ENCODE measurements at places on chromosomes 6 and 20.

GRCh38 chr20:11497545-11497944 lies 420.1 kb upstream of the BTBD3 start:
- peak; percentile 18 for DNase-seq

- peak; percentile 12 for DNase-seq
Measured at GRCh38 chr6:137237413-137238170, 18.4 kb upstream of the IFNGR1 start.

GRCh38 chr6:3316331-3316730 lies 57.6 kb downstream of the PSMG4 start:
- DNase-seq = no peak

- peak; percentile 59 for DNase-seq
Measured at GRCh38 chr6:135759831-135760230, 91.7 kb upstream of the PDE7B start.

GRCh38 chr6:126440923-126441322 lies 101.0 kb downstream of the CENPW start:
- DNase-seq = no peak

GRCh38 chr20:38840894-38841470 lies 35.5 kb downstream of the PPP1R16B start:
- no peak for DNase-seq

DNA sequence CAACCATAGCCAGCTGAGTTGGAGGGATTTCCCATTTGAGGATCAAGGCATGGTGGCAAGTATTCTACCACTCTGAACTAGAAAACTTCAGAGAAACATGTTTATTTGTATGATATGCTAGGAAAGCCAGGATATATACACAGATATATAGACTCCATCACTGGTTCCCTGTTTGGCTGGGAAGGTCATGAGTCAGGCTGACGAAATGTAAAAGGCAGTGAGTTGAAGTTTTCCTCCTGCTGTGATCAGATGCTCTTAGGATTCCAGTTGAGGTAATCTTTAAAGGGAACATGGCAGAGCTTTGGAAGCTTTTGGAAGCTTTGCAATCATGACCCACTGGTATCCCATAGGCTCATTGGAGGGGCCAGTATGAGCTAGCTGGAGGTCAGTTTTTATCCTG lies 1369.1 kb downstream of the EPHA7 start:
- DNase-seq = no peak

GRCh38 chr6:447381-448165 lies 56.0 kb downstream of the IRF4 start:
- no peak for DNase-seq

GRCh38 chr6:130431346-130431852 lies 65.6 kb downstream of the TMEM200A start:
- DNase-seq = peak; percentile 96

- no peak for DNase-seq
Measured at GRCh38 chr6:36276581-36277536, 7.0 kb downstream of the PNPLA1 start.

DNA sequence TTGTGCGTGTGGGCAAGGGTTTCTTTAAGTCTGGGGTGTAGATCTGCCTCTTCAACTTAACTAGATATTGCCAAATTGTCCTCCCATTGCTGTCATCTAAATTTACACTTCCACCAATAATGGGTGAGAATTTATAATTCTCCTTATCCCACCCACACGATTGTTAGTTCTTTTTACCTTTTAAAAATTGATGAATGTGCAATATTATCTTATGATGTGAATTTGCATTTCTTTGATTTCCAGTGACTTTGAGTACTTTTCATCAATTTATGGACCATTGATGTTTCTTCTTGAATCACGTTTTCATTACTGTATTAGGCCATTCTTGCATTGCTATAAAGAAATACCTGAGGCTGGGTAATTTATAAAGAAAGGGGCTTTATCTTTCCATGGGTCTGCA lies 17.2 kb upstream of the TPD52L1 start:
- DNase-seq = no peak

DNA sequence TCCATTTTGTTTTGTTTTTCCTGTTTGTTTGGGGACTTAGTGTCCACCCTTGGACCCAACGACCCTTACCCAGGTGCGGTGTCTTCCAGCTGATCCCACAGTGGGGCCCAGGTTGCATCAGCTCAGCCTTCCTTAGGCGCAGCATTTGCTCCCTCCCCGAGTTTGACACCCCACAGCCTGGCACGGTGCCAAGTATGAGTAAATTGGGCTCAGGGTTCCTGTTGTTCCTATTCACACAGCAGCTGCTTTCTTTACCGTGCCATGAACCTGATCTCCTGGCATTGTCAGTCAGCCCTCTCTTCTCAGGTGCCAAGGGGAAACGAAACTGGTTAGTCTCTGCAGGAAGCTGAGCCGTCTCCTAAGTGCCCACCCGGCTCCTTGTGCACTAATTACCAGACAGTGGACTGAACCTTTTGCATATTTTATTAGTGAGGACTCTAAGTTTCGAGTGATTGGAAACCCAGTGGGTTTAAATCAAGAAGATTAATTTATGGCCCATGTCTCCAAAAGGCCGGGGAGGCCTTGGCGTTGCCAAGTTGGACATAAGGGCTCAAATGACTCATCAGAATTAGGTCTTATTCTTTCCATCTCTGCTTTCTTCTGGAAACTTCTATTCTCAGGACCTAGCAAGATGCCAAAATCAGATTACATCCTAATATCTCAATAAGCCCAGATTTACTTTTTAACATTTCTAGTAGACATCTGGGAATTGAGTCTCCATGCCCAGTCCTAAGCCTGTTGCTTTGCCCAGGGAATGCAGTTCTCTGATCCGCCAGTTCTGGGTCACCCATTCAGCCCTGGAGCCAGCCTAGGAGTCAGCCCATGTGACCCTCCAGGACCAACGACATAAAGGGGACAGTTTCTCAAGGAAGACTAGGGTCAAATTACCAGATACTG lies 68.8 kb downstream of the TSHZ2 start:
- DNase-seq = peak; percentile 33

DNA sequence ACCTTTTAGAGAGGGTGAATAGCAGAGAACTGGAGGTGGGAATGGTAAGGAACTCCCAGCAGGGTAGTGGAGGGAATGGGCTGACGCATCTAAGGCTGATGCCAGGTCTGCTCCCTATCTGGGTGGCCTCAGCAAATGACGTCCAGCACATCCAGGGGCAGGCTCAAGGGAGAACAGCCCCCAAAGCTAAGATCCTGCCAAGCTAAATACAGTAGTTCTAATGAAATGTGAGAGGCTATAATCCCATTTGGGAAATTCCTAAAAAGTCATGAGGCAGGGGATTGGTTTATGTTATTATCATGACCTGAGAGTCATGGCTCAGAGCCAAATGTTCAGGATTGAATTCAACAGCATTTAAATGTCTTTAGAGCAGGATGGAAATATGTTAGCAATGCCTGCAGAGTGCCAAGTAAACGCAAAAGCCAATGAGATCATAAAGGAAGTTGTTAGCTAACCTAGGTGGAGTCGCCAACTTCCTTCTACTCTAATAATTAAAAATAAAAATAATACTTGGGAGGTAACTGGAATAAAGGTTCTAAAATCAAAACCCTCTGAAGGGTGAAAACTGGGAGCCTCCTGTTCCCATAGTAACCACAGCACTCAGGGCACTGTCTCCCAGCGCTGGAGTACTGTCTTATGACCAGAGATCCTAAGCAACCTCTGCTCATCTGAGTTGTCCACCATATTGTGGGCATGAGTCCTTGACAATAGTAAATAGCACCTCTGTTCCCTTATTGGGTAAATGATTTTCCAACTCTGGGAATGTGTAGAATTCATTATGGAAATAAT lies 34.8 kb downstream of the IYD start:
- DNase-seq = peak; percentile 72

DNA sequence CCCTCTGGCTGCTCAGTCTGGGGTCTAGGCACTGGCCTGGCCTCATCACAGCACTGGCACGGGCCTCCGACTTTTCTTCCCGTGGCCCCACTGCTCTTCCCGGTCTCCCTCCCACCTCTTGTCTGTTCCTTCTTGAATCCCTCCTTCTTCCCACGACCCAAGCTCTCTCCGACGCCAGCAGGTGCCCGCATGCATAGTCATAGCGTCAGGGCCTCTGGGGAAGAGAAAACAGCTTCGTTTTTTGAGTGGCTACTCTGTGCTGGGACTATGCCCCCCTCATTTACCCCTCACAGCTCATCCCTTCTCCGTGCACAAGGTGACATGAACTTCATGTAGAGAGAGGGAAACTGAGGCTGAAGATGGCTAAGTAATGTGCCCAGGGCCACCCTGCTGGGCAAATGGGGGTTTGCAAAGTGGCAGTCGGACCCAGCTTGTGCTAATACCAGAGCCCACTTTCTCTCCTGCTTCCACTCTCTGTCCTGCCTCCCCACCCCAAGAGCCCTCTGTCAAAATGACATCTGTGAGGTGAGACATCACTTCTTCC lies 59.2 kb downstream of the SYNJ2 start:
- DNase-seq = no peak

GRCh38 chr6:878179-878578 lies 185.2 kb upstream of the EXOC2 start:
- no peak for DNase-seq

DNA sequence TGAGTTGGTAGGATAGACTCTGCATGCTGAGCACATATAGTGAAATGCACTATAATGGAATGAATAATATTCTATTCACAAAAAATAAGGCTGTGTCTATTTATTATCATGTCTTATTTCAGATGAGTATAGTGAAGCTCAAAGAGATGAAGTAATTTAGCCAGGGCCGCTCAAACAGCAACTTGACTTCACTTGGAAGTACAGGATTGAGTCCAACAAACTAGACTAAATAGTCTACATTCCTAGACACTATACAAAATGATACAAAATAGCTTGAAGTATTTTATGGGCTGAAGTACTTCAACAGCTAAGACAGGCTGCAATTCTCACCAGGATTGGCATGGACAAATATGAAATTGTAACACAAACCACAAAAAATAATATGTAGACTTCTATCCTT lies 144.5 kb upstream of the DST start:
- no peak for DNase-seq

GRCh38 chr6:97081010-97081590 lies 156.6 kb downstream of the KLHL32 start:
- no peak for DNase-seq

DNA sequence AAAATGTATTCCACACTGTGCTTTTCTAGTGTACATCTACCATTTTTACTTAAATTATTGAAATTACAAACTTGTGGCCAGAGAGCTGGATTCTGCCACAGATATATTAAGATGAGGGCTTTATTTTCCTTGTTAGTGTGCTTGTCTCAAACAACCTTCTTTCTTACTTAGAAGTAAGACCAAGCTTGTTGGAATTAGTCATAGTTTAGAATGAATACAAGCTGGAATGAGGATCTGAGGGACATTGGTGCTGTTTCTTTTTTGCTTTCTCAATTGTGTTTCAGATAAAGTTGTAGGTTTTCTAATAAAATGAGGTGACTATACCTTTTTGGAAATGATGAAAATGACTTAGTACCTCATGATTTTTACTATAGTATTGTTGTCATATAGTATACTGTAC lies 40.3 kb downstream of the UBR2 start:
- DNase-seq = no peak

GRCh38 chr6:7115543-7116231 lies 7.9 kb downstream of the RREB1 start:
- no peak for DNase-seq

GRCh38 chr6:2891768-2892170 lies 11.3 kb downstream of the SERPINB9 start:
- no peak for DNase-seq

DNA sequence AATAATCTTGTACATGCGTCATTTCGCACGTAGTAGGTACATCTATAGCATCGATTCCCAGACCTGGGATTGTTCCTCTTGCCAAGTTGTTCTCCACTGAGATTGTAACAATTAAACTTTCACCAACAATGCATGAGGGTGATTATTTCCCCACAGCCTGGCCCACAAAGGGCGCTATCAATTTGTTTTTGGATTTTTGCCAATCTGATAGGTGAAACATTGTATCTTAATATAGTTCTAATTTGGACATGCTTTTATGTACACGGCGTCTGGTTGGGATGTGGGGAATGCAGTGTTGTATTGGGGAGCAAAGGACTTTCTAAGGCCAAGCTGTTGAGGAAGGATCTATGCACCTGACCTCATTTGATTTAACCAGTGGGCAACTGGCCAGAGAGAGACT lies 59.5 kb downstream of the VEGFA start:
- DNase-seq = no peak

GRCh38 chr6:124974771-124975377 lies 12.6 kb downstream of the RNF217 start:
- no peak for DNase-seq

- peak; percentile 85 for DNase-seq
Measured at GRCh38 chr20:36064658-36065426, 89.7 kb upstream of the EPB41L1 start.

- DNase-seq = no peak
Measured at GRCh38 chr6:122068291-122068769, 331.1 kb upstream of the HSF2 start.

DNA sequence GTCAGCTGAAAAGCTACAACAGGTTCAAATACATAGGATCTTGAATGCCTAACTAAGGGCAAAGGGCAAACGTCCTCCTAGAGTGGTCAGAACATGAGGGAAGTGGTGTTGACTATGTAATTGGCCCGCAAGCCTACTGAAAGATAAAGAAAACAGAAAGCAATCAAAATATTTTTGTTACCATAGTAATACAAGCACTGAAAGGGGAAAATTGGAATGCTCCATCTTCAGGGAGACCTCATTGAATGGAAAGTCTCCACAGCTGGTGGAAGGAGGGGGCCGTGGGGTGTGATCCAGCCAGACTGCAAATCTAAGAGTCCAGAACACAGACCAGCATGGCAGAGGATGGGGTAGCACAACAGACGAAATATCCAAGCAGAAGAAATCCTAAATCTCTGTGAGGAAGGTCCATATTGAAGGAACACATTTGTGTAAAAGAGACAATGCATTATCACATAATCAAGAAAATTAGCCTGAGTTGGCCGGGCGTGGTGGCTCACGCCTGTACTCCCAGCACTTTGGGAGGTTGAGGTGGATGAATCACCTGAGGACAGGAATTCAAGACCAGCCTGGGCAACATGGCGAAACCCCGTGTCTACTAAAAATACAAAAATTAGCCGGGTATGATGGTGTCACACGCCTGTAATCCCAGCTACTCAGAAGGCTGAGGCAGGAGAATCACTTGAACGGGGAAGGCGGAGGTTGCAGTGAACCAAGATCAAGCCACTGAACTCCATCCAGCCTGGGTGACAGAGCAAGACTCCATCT lies 39.5 kb downstream of the MTFR2 start:
- no peak for DNase-seq

All from A673 (cell line).